ENCODE measurements at places on chromosomes 5 and 9.

DNA sequence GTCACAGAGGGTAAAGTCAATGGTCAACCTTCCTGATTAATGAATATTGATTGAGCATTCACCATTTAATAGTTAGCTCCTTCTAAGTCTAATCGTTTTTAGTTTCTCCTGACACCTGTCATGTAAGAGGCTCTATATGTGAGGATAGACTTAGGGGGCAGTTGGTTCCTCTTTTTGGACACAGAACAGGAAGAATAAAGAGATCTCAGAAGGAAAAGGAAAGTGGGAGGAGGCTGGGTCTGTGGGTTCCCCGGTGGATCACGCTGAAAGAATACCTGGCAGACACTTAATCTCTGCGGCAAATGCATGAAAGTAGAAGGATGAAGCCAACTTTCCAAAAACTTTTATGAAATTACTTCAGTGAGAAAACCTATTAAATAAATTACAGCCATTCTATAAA lies 98.4 kb downstream of the PDE4D start:
- no peak for DNase-seq

GRCh38 chr5:30765227-30765626 lies 428.3 kb upstream of the CDH6 start:
- no peak for DNase-seq

DNA sequence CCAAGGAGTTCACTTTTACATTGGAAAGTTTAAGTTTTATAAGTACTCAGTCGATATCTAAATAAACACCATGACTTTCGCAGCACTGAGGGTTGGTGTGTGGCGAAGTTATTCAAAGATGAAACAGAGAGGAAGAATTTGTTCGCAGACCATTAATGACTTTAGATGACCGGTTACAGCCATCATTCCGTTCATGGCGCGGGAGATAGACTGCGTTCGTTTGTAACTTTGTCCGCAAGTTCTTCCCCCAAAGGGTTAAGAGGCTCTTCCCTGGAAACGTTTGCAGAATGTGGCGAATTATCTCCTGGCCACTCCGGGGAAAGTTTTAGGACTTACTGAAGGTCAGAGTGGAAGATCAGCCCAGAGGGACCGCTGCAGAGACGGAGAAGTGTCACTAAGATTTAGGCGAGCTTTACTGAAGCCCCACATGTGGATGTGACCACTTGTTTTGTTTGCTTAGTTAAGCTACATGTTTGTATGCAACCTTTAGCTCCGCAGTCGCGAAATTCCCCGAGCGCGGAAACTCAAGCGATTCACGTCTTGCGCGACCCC lies 2.2 kb upstream of the FOXD1 start:
- no peak for DNase-seq

- no peak for DNase-seq
Observed at GRCh38 chr5:4007001-4007400, 411.4 kb downstream of the IRX1 start.

- no peak for DNase-seq
Observed at GRCh38 chr5:96610747-96611146, 51.4 kb upstream of the CAST start.

DNA sequence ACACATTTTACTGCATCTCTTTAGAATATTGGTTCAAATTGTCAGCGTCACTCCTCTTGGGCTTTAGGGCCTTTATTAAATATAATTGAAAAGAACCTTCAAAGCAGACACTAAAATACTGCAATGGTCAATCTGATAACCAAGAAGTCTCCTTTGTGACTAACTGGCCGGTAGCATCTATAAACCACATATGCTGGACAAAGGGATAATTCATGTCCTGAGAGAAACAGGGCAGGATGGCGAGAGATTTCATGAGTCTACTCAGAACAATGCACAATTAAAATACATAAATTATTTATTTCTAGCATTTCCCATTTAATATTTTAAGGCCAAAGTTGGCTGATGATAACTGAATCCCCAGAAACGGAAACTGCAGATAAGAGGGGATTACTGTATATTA lies 1083.4 kb upstream of the CDH18 start:
- DNase-seq, result no peak

GRCh38 chr5:80343067-80343466 lies 23.3 kb downstream of the SPZ1 start:
- DNase-seq, result no peak

- no peak for DNase-seq
Observed at GRCh38 chr5:77697692-77698091, 59.2 kb upstream of the OTP start.

DNA sequence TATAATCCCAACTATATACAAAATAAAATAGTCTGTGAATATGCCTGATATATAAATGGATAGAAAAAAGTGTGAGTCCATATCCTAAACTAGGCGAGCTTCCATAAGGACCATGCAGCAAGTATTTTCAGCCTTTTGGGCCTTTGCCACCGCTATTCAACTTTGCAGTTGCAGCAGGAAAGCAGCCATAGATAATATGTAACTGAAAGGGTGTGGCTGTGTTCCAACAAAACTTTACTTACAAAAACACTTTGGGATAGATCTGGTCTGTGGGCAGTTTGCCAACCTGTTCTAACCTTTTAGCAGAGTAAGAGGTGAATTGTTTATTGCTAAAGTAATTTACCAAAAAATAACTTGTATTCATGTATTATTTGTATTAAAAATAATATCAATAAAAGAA lies 127.8 kb upstream of the GPR151 start:
- DNase-seq, result no peak

DNA sequence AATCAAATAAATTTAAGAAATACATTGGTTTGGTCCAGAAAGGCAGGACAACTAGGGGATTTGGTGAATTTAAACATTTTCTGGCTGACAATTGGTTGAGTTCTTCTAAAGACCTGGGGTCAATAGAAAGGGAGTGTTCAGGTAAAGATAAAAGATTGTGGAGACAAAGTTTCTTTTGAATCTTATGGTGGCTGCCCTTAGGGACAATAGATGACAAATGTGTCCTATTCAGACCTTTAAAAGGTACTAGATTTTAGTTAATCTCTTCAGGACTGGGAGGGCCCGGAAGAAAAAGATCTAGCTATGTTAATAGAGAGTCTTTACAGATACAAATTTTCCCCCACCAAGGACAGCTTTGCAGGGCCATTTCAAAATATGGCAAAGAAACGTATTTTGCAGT lies 35.9 kb downstream of the PLEKHG4B start:
- DNase-seq, result no peak

GRCh38 chr5:62168506-62169281 lies 137.3 kb upstream of the KIF2A start:
- DNase-seq, result no peak

DNA sequence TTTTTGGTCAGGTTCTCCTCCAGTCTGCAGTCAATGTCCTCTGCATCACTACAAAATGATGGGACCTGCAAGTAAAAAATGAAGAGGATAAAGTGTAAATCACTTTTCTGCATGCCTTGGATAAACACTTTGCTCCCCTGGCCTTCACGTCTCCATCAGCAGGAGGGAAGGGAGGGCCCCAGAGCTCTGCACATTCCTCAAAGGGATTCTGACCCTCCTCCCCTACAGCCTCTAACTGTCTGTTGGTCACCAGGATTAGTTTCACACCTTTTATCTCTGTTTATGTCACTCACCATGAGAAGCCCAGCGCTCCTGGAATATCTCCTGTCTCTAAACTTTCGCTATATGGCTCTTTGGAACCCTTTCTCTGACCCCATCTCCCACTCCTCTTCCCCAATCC lies 103.3 kb downstream of the SVEP1 start:
- DNase-seq, result no peak

DNA sequence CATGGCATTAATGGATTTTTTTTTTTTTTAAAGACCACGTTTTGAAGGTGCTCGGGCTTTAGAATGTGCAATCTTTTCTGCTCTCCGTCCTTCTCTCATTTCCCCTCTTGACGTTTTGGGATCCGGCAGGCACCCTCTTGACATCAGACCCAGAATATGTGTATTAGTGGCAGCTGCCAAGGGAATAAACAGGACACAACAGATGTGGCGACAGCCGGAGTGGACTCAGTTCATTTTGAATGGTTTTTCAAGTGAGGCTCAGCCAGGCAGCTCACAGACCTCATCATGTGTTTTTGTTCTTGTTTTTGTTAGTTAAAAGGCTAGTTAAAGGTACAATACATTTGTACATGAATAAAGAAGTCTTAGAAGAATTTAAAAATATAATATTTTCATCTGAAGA lies 365.0 kb upstream of the SEMA6A start:
- no peak for DNase-seq

DNA sequence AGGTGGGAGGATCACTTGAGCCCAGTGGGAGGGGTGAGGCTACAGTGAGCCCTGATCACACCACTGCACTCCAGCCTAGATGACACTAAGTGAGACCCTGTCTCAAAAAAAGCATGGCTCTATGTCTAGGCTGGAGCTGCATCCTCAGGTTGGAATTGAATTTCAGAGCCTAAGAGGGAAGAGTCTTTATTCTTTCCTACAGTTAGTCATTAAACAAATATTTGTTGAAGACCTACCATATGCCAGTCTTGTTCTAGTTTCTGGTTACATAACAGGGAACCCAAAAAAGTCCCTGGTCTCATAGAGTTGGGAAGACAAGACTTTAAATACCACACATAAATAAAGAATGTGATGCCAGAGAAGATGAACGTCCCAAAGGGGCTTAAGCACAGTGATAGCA lies 6.9 kb upstream of the GRPEL2 start:
- no peak for DNase-seq
